HepG2 (cell line): ENCODE measurements at places on chromosomes 16 and 17. TPM values are rescaled to one million over a fixed set of nuclear protein-coding genes. Genes with fewer than 3 reads are reported as not detected.

NPIPA1 gene
- 36.2 and 75.9 TPM in 2 replicates for total RNA-seq

DNA sequence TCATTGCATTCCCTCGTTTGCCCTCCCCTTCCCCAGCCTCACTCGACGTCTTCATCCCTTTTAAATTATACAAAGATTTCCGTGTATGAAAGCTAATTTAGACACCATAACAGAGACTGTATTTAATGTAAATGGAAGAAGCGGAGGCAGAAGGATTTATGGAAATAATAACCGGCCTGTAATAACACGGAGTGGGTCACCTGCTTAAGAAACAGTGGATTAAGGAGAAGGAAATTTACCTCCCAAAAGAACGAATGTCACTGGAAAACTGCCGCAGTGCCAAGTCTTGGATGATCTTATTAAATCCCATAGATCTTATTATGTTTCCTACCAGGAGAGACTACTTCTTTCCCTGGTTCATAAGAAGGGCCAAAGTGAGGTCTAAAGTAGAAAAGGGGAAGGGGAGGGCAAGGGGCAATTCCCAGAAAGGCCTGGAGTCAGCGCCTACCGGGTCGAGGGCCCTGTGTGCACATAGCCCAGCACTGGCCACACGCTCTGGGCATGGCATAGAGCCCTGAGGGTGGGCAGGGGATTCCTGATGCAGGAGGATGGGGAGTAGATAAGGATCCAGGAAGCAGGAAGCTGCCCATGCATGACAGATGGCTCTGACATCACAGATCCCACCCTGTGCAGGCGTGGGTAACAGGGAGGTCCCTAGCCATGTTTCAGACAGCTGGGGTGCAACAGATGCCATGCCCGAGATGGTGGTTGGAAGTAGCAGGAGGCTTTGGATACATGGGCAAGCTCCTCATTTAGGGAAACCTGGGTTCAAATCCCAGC lies 56.2 kb upstream of the RPL38 start:
- DNase-seq, result no peak

- no peak for DNase-seq
Observed at GRCh38 chr16:54774768-54775167, 155.9 kb upstream of the IRX5 start.

GRCh38 chr16:62201911-62202310 lies 165.7 kb upstream of the CDH8 start:
- DNase-seq, result no peak

AOC2 gene
- 0.55 and 1.2 TPM in 2 replicates for total RNA-seq

CDK5R1 gene
- total RNA-seq, result 2.5 and 3.9 TPM in 2 replicates

GRCh38 chr17:33273271-33273670 lies 19.8 kb downstream of the ASIC2 start:
- DNase-seq, result no peak

EME1 gene
- total RNA-seq, result 17.3 and 24.6 TPM in 2 replicates
